ENCODE measurements at places on chromosomes 2 and 18. TPM values are rescaled to one million over a fixed set of nuclear protein-coding genes. Genes with fewer than 3 reads are reported as not detected.
A peak's percentile ranks its signal among the peaks of the same experiment; 100 is the strongest.

- DNase-seq: no peak
These were observed 92.8 kb downstream of the TRIB2 start for GRCh38 chr2:12809526-12809925.

DNA sequence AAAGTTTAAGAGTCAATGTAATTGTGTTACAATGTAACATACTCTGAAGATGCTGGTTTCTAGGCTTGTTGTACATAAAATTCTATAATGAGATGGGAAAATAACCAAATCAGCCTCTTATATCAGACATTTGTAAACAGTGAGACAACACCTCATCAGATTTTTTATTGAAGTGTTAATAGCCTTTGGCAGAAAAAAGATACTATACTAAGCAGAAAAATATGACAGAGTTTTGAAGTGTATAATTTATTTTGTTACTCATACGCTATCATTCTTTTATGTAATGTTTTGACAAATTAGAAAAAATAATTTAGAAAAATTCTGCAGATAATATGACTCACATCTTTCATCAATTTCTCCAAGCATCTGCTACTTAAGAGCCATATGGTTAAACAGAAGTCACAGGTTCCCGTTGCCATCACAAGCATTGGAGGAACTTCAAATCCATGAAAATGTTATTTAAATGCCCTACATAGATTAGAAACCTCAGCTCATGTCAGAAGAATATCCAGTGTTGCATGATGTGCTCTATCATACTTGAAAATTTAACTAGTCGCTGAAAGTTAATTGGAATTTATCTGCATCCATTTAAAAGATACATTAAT lies 535.4 kb downstream of the LRP1B start:
- DNase-seq: no peak

GRCh38 chr2:120912101-120912985 lies 176.7 kb downstream of the GLI2 start:
- DNase-seq: peak; percentile 84

GRCh38 chr2:27123302-27124150 lies at the start of gene ABHD1:
Gene ABHD1 (plus strand): TSS chr2:27123815. CDS start chr2:27123949, 134 bp downstream.
- DNase-seq: peak; percentile 90

DNA sequence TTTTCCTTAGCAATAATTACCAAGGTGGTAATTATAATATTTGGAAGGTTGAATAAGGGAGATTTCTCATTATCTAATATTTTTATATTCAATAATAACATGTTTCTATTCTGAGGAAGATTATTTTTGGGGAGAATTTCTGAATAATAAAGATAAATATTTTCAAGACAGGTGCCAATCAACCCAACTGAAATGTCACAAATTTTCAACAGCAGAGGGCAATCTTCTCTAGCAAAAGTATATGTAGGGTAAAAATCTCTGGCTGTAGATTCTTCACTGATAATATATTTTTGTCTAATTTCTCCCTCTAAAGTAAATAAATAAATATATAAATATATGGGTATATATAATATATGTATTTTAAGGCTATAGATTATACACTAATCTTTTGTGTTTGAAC lies 1187.2 kb upstream of the CRIM1 start:
- no peak for DNase-seq

- no peak for DNase-seq
These were observed 27.4 kb upstream of the CATIP start for GRCh38 chr2:218329027-218329825.

GRCh38 chr2:234628953-234629352 lies 132.1 kb upstream of the ARL4C start:
- DNase-seq: no peak

CXCR1 gene
- 1.9 TPM for total RNA-seq

All from cardiac septum (tissue), 1 donor.